ENCODE measurements at places on chromosomes 12 and 14. TPM values are rescaled to one million over a fixed set of nuclear protein-coding genes. Genes with fewer than 3 reads are reported as not detected.

GRCh38 chr12:120735181-120735580 lies 9.6 kb downstream of the ACADS start:
- no peak for DNase-seq

DNA sequence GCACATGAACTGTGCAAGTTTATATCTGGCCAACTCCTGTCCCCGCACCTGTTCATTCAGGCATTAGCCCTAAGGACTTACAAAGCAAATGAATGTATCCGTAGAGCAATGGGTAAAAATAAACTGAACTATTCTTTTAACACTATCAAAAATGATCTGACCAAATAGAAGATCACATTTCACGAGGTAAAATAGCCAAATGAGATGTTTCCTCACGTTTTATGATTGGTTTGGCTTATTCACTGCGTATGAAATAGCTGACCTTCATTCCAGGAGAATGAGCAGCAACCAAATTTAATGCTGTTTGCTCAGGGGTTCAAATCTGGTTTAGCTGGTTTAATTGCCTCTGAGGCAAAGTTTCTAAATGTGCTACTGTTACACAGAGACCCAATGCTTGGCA lies 216.0 kb upstream of the EEA1 start:
- DNase-seq, result no peak

The ZDHHC22 gene
- not detected for total RNA-seq

The MAP1LC3B2 gene
- total RNA-seq, result 3.1 TPM

The IL23A gene
- total RNA-seq, result 0.52 TPM

DNA sequence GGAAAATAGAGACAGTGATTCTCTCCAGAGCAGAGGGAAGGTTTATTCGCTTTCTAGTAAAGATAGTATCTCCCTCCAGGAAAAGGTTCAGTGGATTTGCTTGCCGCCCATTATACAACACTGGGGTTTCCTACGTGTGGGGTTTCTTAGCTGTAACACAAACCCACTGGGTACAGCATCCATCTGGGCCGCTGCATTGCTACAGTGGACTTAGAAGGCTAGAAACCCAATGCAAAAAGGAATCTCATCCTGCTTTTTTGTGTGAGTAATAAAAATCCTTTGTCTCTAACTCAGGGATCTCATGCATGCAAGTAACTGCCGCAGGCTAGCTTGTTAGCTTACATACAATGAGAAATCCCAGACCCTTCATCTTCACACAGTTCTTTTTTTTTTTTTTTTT lies 67.1 kb upstream of the BCL2L14 start:
- DNase-seq, result no peak

The PRORP gene
- total RNA-seq, result 20.0 TPM

The P2RX7 gene
- total RNA-seq, result 12.8 TPM

All from aorta (tissue), 5 donors.